ENCODE measurements at places on chromosomes 4 and X. TPM values are rescaled to one million over a fixed set of nuclear protein-coding genes. Genes with fewer than 3 reads are reported as not detected.

DNA sequence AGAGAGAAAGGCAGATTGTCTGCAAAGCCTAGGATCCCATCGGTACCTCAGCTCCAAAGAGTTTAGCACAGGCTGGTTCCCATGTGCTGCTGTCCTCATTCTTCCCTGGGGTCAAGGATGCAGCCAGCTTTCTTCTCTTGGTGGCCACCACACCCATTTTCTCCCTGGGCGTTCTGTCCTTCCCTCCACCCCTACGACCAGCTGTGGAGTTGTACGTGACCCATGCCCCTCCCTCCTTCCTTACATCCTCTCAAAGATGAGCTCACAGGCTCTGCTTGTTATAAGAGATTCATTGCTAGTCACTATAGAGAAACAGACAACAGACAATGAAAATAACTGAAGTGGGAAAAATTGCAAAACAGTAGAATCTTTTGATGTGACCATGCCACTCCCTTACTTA is 74.0 kb upstream of the KLF3 start:
- no peaks in the 10 kb centered on the region for H3K36me3 ChIP-seq
- H3K27me3 ChIP-seq = no peaks in the 10 kb centered on the region
- DNase-seq = no peak

MAEA gene
- total RNA-seq = 77.7 TPM

DNA sequence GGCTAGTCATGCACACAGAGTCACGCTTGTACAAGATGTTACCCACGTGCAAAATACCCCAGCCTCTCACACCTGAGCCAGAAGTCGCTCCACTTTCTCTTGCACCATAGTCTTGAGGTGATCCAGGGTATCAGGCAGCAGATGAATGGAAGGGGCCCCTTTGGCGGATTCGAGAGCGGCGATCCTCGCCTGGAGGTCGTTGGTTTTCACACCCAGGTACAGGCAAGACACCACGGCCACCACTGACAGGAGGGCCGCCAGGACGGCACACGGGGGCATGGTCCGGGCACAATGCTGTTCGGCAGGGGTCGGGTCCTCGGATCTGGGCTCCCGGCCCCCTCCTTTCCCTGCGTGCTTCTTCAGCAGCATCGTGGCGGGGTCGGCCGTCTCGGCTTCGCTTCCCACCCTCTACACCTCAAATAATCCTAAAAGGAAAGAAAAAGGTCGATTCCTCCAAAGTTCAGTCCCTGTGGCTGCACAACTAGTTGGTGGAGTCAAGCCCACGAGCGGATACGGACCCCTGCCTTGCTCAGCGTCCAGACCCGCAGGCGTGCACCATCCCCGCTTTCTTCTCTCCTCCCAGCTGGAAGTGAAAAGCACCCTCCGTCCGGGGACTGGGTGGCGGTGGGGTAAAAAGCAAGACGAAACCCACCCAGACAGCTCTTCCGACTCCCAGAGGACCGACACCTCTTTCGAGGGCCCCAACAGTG is 652 bp downstream of the COL25A1 start:
- peaks cover 44% of the 10 kb centered on the region for H3K27me3 ChIP-seq
- no peak for DNase-seq
- H3K4me1 ChIP-seq = peaks cover 10% of the 10 kb centered on the region
- H3K36me3 ChIP-seq = no peaks in the 10 kb centered on the region
- H3K4me3 ChIP-seq = no peak overlapping the region

- H3K4me1 ChIP-seq = peaks cover 3% of the 10 kb centered on the region
- H3K27ac ChIP-seq = no peak overlapping the region
- H3K36me3 ChIP-seq = peaks cover under 1% of the 10 kb centered on the region
- no peak overlapping the region for H3K4me3 ChIP-seq
- H3K27me3 ChIP-seq = no peaks in the 10 kb centered on the region
These were observed 11.9 kb downstream of the HADH start for GRCh38 chr4:108001540-108002135.

- H3K4me3 ChIP-seq = no peak overlapping the region
- H3K36me3 ChIP-seq = peaks cover 15% of the 10 kb centered on the region
- DNase-seq = no peak
- no peaks in the 10 kb centered on the region for H3K4me1 ChIP-seq
These were observed 63.7 kb downstream of the SEC24D start for GRCh38 chr4:118772081-118772766.

SSX3 gene
- not detected for total RNA-seq

GRCh38 chr4:95155759-95156451 is 392.9 kb downstream of the UNC5C start:
- peak overlapping the region; percentile 4 for H3K4me3 ChIP-seq
- H3K4me1 ChIP-seq = peaks cover 6% of the 10 kb centered on the region
- DNase-seq = peak; percentile 73
- H3K36me3 ChIP-seq = no peaks in the 10 kb centered on the region

- H3K27me3 ChIP-seq = peaks cover 6% of the 10 kb centered on the region
- no peak overlapping the region for H3K27ac ChIP-seq
- H3K36me3 ChIP-seq = no peaks in the 10 kb centered on the region
- no peaks in the 10 kb centered on the region for H3K4me1 ChIP-seq
These were observed 6.1 kb downstream of the ELF2 start for GRCh38 chr4:139170932-139171331.

DNA sequence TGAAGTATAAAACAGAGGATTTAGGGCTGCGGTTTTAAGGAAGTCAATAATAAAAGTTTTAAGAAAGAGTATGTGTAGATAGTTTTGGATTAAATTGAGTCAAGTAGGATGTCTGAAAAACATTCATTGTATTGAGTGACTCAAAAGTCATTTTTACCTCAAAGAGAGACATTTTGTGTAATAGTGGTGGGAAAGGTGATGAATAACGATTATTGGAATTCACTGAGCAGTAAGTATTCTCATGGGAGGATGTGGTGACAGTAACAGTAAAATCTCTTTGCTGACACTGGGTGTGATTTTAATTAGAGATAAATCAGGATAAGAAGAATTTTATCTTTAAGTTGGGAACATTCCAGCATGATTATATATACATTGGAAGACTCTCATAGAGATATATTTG is 233.6 kb downstream of the PDHA2 start:
- no peak overlapping the region for H3K27ac ChIP-seq
- H3K36me3 ChIP-seq = no peaks in the 10 kb centered on the region
- H3K4me1 ChIP-seq = no peaks in the 10 kb centered on the region

- no peak overlapping the region for H3K4me3 ChIP-seq
- no peaks in the 10 kb centered on the region for H3K27me3 ChIP-seq
- H3K4me1 ChIP-seq = no peaks in the 10 kb centered on the region
- DNase-seq = no peak
- no peaks in the 10 kb centered on the region for H3K36me3 ChIP-seq
These were observed 107.9 kb upstream of the TRIM2 start for GRCh38 chr4:153096344-153096743.

GRCh38 chr4:121696170-121696580 is 605 bp downstream of the ANXA5 start:
- H3K4me3 ChIP-seq = peak overlapping the region; percentile 86
- H3K4me1 ChIP-seq = peaks cover 22% of the 10 kb centered on the region
- H3K27me3 ChIP-seq = no peaks in the 10 kb centered on the region
- H3K36me3 ChIP-seq = no peaks in the 10 kb centered on the region
- DNase-seq = peak; percentile 44

DNA sequence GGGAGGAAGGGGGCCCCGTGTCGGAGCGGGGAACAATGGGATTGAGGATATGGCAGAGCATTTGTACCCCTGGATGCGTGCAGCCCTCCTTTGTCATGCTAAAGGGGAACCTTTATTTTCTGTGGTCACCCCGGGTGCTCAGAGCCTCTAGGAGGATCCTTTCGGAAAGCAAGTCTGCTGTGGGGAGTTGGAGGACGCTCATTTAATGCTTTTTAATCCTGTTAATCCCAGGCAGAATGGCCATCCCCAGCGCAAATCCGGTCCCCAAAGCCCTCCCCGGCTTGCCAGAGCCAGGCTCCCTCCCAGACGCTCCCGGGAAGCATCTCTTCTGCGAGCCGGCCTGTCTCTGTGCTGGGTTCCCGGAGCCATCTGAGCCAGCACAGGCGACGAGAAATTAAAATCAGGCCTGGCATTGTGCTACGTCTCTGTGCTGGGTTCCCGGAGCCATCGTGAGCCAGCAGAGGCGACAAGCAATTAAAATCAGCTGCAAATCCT is 113.2 kb upstream of the PPP2R3B start:
- H3K4me1 ChIP-seq = no peaks in the 10 kb centered on the region
- no peak overlapping the region for H3K4me3 ChIP-seq
- no peaks in the 10 kb centered on the region for H3K27me3 ChIP-seq
- H3K27ac ChIP-seq = no peak overlapping the region
- DNase-seq = no peak
- no peaks in the 10 kb centered on the region for H3K36me3 ChIP-seq

GRCh38 chrX:132127743-132128142 is at the start of gene FRMD7:
Gene FRMD7, minus strand, starts transcription at chrX:132128020. Its CDS starts 176 bp downstream, at chrX:132127844.
- H3K36me3 ChIP-seq = no peaks in the 10 kb centered on the region
- no peaks in the 10 kb centered on the region for H3K27me3 ChIP-seq
- DNase-seq = no peak
- H3K27ac ChIP-seq = no peak within 1 kb of the TSS

PNMA5 gene
- total RNA-seq = 0.37 TPM

INTS6L gene
- total RNA-seq = 28.4 TPM

GRCh38 chrX:37959212-37960021 is 46.9 kb upstream of the SYTL5 start:
- peaks cover 3% of the 10 kb centered on the region for H3K27me3 ChIP-seq
- H3K4me1 ChIP-seq = no peaks in the 10 kb centered on the region
- no peak for DNase-seq
- H3K36me3 ChIP-seq = no peaks in the 10 kb centered on the region

GRCh38 chrX:68596871-68597270 is 50.6 kb upstream of the STARD8 start:
- H3K27me3 ChIP-seq = no peaks in the 10 kb centered on the region
- no peak for DNase-seq
- H3K4me3 ChIP-seq = no peak overlapping the region
- no peak overlapping the region for H3K27ac ChIP-seq
- no peaks in the 10 kb centered on the region for H3K4me1 ChIP-seq
- no peaks in the 10 kb centered on the region for H3K36me3 ChIP-seq

DNA sequence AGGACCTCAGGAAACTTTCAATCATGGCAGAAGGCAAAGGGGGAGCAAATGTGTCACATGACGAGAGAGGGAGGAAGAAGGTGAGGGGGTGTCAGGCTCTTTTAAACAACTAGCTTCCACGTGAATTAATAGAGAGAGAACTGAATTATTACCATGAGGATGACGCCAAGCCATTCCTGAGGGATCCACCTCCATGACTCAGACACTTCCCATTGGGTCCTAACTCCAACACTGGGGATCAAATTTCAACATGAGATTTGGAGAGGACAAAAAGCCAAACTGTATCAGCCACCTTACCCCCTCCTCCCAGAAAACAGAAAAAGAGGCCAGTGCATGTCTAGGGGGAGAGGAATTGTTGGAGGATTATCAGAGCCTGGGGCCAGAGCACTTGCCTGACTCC is 40.4 kb upstream of the LAS1L start:
- H3K27me3 ChIP-seq = no peaks in the 10 kb centered on the region
- no peak overlapping the region for H3K27ac ChIP-seq
- no peak for DNase-seq

- no peaks in the 10 kb centered on the region for H3K27me3 ChIP-seq
- no peak for DNase-seq
- H3K27ac ChIP-seq = no peak overlapping the region
- no peaks in the 10 kb centered on the region for H3K36me3 ChIP-seq
- H3K4me3 ChIP-seq = no peak overlapping the region
These were observed 106.9 kb upstream of the DCAF12L2 start for GRCh38 chrX:126272795-126273497.

GRCh38 chr4:148255344-148255720 is 186.9 kb downstream of the NR3C2 start:
- H3K4me3 ChIP-seq = no peak overlapping the region
- no peak overlapping the region for H3K27ac ChIP-seq
- no peak for DNase-seq

EGF gene
- total RNA-seq = 2.1 TPM

GRCh38 chr4:26819026-26819425 is 41.6 kb upstream of the STIM2 start:
- H3K27ac ChIP-seq = no peak overlapping the region
- no peak overlapping the region for H3K4me3 ChIP-seq

GRCh38 chr4:148108766-148109165 is 333.4 kb downstream of the NR3C2 start:
- peaks cover 22% of the 10 kb centered on the region for H3K36me3 ChIP-seq
- no peak overlapping the region for H3K27ac ChIP-seq
- DNase-seq = no peak
- no peaks in the 10 kb centered on the region for H3K27me3 ChIP-seq
- no peaks in the 10 kb centered on the region for H3K4me1 ChIP-seq
- no peak overlapping the region for H3K4me3 ChIP-seq

DNA sequence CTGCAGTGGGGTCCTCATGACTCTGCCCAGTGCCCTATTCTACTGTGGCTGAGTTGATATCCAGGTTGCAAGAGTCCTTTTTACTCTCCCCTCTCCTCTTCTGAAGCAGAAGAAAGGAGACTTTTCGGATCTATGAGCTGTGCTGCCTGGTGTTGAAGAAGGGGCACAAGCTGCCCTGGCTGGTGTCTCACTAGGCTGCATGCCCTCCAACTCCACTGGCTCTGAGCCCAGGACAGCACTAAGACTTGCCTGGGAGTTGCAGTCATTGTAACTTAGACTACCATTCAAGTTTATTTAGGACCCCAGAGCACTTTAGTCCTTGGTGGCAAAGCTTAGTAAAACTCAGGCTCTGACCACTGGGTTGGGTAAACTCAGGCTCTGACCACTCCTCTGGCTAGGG is 89.4 kb downstream of the GABRB1 start:
- no peaks in the 10 kb centered on the region for H3K36me3 ChIP-seq
- no peaks in the 10 kb centered on the region for H3K4me1 ChIP-seq
- H3K4me3 ChIP-seq = no peak overlapping the region

EXOC1 gene
- 23.3 TPM for total RNA-seq

Data from CD4-positive, CD25-positive, alpha-beta regulatory T cell (primary cell).